ENCODE measurements at places on chromosomes 4 and X.

DNA sequence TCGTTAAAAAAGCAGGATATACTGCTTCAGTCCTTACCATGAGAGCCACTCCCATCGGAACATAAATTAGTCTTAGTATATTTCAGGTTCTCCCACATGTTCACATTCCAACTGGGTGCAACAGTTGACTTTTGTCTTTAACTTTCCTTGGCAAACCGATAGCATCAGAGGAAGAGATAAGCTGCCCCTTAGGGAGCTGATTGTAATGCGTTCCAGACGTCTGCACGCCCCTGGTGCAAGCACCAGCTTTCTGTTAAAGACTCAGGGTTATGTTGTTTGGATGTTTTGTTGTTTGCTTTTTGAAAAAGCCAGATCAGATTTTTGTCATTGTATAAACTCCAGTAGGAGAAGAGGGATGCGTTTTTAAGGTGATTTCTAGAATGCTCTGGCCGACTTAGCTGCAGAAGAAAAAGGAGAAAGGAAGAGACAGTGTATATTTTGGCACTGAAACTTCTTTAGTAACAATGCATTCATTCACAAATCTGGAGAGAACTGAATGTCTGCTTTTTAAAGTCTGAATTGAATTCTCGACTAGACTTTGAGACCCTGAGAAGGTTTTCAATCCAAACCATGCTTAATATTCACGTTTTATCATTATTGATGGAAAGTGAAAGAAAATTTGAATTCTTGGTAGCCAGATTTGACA lies 160.9 kb downstream of the CBR4 start:
- DNase-seq: no peak

- no peak for DNase-seq
These were observed 23.1 kb downstream of the CT47C1 start for GRCh38 chrX:119095936-119096335.

DNA sequence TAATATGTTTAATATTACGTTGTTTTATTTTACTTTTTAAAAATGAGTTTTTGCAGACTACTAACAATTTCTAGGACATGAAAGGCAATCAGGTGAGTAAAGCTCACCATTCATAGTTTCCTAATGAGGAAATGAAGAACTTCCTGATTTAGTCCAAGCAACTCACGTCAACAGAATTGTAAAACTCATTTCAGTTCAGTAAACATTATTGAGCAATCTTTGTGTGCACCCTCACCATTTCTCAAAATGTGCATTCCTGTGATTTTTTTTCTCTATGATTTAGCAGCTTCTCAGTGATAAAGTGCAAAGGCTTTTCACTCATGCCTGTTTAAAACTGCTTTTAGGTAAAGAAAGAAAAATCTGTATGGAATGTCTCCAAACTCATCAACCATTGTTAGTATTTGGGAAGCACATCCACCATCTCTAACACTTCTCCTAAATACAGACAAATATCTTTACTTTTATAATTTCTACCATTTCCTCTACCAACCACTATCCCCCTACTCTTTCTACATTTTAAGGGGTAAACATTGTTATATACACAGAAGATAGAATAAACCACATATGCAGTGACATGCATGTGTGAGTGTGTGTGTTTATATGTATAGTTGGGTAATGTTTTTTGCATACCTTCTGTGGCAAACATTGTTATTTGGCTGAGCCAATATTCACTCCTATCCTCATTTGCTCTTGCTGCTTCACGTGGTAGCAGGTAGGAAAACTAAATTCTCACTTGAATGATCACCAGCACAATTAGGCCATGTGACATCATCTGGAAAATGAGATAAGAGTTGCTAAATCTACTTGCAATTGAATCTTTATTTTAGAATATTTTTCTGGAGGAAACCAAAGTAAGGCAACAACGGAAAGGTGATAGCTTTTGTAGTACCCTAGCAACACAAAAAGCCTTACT lies 54.7 kb upstream of the PRDM8 start:
- no peak for DNase-seq

DNA sequence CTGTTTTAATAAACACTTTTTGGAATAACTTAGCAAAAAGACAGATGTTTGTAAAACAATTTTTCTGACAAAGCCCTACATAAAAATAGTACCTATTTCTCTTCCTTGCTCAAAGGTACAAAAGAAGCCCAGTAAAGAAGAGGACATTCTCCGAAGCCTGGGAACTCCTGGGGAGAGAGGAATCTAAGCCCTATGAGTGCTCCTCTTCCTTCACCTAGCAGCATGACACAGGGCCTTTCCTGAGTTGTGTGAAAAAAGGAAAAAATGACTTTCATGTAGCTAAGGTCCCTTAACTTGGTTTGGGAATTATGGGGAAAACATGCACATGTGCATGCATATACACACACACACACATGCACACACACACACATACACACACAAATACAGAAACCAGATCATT lies 586.9 kb downstream of the TMA16 start:
- DNase-seq: no peak

- no peak for DNase-seq
These were observed 816.1 kb downstream of the CCSER1 start for GRCh38 chr4:90943311-90943710.

GRCh38 chr4:106116025-106116424 lies 200.0 kb downstream of the TBCK start:
- DNase-seq: no peak

DNA sequence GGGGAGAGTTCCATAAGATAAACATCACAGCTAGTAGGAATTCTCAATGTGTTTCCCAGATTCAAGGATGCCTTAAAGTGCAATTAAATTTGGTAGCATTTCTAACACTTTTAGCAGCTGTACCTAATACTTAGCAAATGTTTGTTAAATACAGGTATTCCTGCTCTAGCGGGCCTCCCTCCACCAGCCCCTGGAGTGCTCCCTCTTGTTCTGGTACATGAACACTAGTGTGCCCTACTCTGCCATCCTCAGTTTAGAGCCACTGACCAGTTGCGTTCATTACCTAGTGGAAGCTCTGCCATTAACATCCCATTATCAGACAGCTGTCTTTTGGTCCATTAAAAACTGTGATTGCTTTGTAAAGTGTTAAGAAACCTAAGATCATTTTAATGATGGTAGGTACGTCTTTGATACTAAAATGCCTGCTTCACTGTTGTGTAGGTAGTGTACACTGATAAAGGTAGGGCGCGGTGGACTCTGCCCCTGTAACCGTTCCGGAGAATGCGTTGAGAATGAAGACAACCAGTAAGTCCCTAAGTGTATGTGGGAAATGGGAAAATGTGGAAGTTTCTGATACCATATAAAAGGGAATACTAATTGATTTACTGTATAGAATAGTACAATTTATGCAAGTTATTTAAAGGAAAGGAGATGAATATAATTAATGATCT lies 21.7 kb downstream of the KIAA0232 start:
- no peak for DNase-seq

- no peak for DNase-seq
These were observed 421.4 kb upstream of the DIPK2B start for GRCh38 chrX:45622042-45622423.

DNA sequence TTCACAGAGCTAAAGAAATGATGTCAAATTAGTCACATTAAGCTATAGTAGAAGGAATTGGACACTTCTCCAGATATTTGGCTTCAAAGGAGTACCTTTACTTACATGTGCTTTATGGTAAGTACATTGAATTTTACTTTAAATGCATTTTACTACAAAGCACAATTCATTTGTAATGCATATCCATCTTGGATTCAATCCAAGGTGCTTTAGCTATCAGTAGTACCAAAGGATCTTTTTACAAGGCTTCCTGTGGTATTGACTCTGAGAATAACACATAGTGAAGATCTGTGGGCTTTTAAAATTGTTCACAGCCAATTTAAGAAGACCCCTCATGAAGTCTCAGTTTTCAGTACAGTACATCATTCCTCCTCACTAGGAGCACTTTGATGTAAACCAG lies 13.2 kb downstream of the THAP6 start:
- DNase-seq: no peak

DNA sequence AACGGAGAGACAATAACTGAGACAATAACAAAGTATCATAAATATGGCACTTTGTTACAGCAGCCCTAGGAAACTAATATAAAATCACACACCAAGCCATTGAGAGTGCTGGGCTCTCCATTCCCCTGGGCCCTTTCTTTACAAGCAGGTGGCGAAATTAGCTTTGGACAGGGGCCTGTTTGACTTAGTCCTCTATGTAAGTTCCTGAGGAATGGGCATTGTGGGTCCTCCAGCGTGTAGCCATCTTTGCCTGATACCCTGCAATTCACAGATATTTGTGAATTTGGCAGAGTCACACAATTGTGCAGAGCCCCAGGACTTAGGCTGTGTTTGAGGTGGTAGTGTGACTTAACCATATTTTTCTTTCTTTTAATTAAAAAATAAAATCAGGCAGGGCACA lies 67.6 kb downstream of the BCOR start:
- DNase-seq: no peak

DNA sequence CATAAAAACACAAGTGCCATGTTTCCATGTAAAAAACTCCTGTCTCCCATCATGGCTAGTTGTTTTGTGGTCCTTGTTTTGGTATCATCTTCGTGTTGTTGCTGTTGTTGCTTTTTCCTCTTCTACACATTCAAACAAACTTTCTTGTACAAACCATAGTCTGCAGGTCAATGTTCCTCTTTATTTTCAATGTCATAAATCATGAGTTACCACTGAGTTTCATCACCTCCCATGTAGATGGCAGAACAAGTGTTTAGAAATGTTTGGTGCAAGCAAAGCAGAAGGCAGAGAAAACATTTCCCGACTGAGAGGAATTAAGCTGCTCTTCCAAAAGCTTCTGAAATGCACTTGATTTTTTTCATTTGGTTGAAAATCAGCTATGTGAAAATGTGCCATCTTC lies 166.0 kb downstream of the ANTXR2 start:
- DNase-seq: no peak

- no peak for DNase-seq
These were observed 508.1 kb upstream of the ARX start for GRCh38 chrX:25523574-25524540.

DNA sequence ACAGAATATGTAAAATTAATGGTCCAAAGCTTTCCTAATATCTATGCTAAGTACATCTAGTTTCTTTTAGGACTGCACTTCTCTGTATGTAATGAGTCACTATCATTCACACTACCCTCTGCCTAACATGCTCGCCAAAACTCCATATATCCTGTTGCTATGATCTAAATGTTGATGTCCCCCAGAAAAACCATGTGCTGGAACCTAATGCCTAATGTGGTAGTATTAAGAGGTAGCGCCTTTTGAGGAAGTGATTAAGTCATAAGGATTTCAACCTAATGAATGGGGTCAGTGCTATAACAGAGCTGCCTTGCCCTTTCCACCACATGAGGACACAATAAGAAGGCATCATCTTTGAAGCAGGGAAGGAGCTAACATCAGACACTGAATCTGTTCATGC lies 34.9 kb upstream of the NFKB1 start:
- no peak for DNase-seq

- DNase-seq: no peak
These were observed 120.3 kb downstream of the RASL11B start for GRCh38 chr4:52982255-52982945.

DNA sequence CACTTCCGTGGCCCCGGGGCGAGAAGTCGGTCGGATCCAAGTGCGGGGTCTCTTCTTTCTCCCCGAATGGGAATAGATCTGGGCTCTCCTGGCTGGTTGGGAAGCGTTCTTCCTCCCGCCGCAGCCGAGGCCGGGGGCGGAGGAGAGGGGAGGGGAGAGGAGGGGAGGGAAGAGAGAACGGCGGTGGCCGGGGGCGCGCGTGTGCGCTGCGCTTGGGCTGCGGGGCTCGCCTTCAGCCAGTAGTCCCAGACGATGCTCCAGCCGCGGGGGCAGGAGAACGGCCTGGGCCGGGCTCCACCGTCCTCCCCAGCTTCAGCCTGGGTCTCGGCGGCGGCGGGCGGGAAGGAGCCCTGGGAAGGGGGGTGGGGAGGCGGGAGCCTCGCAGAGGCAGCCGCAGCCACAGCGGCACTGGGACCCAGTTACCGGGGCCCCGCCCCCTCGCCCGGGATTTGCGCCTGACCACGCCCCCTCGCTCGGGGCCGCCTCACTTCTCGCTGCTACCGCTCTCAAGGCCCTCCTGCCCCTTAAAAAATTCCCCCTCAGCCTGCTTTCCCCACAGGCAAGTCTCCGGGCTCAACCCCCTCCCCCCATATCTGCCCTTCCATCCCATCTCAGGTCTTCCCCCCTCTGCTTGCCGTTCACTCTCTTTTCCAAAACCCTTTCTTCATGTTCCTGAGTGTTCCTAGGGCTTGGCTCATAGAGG lies at the start of gene FGD1:
TSS of gene FGD1 (minus strand) at position 421 of the 703 bp plus-strand sequence. CDS start 802 bp downstream, outside the sequence.
- DNase-seq: no peak

DNA sequence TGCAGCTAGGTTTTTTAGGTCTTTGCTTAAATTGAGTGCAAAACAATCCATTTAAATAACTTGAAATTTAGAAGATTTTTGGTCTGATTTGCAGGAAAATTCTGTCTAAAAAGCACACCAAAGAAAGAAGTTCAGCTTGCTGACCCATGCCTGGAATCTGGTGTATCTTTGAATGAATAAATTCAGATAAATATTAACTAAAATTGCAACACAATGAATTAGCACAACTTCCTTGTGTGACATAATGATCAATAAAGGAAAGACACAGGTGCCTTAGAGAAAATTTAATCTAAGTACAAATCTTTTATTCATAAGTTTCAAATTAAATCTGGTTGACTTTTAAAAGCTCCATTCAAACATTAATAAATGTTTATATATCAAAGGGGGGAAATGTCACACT lies 791.5 kb upstream of the LCORL start:
- no peak for DNase-seq

- DNase-seq: no peak
These were observed 173.0 kb upstream of the TET2 start for GRCh38 chr4:104973708-104974107.

Data from brain pericyte (primary cell).